ENCODE measurements at places on chromosomes 7 and 10.

GRCh38 chr7:57443567-57443966 lies 6.4 kb upstream of the ZNF716 start:
- no peak for DNase-seq

DNA sequence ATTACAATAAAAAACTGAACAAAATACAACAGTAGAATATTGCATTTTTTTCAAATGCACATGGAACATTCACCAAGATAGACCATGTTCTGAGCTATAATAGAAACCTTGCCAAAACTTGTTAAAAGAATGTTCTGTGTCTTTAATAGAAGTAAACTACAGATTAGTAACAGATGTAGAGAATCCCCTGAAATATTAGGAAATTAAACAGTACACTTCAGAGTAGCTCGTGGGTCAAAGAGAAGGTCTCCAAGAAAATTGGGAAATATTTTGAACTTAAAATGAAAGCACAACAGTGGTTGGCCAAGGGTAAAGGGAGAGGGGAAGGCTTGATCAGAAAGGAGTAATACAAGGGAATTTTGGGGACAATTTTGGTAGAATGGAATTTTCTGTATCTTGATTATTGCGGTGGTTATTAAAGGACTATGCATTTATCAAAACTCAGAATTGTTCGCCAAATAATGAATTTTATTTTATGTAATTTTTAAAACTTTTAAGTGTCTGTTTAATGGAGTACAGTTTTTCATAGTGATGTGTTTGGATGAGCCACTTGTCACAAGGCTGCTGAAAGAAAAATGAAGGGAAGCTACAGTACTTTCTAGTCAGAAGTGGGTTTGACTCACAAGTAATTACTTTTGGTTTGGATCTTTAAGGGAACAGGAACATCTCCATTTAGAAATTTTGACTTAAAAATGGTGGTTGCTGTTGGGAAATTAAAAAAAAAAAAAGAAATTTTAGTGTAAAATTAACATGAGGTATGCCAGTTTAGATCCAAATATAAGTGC lies 10.2 kb downstream of the PLEKHA8 start:
- DNase-seq, result no peak

DNA sequence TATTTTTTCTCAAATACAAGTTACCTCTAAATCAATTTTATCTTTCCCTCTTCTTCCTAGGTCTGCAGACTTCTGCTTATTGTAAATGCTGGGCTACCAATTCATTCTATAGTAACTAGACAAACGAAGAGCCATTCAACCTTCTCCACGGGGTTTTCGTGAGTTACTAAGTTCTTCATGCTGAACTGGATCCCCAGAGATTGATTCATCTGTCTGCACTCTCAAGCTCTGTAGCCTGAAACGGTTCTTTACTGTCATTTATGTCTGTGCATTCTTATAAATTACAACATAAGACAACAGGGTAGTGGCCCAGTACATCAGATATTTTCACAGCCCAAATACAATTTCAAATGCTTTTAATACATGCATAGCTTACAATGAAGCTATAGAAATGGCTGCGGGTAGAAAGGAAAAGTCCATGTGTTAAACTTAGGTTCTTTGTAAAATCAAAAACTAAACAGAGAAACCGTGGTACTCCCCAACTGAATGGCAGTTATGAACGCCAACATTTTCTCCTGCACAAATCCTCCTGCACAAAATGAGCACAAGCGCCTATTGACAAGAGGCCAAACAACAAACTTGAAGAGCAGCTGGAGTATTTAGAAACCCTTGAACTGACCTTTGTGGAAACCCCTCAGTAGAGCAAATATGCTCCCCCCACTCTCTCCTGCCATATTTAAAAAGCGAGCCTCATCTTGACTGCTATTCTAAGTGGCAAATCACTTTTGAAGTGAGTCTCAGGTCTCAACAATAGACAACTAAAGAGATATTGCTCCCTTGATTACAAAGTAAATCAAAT lies 20.7 kb downstream of the LAMB1 start:
- DNase-seq, result no peak

- no peak for DNase-seq
These were observed 179.0 kb downstream of the PRPF18 start for GRCh38 chr10:13765641-13766341.

DNA sequence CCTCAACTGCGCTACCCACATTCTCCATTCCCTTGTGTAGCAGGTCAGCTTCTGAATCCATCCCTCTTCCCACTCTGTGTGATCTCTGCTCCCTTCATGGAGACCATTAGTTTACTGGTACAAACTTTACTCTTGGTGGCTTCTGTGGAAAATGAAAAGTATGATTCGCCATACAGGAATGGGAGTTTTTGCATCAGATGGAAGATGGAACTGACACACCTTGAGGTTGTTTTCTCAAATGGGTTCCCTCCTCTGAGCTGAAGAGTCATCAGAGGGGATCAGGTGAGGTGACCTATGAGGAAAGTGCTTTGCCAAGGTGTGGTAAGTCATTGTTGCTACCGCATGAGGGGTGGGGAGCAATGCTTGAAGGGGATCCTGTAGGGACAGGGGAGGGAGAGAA lies 266.8 kb downstream of the INHBA start:
- no peak for DNase-seq

DNA sequence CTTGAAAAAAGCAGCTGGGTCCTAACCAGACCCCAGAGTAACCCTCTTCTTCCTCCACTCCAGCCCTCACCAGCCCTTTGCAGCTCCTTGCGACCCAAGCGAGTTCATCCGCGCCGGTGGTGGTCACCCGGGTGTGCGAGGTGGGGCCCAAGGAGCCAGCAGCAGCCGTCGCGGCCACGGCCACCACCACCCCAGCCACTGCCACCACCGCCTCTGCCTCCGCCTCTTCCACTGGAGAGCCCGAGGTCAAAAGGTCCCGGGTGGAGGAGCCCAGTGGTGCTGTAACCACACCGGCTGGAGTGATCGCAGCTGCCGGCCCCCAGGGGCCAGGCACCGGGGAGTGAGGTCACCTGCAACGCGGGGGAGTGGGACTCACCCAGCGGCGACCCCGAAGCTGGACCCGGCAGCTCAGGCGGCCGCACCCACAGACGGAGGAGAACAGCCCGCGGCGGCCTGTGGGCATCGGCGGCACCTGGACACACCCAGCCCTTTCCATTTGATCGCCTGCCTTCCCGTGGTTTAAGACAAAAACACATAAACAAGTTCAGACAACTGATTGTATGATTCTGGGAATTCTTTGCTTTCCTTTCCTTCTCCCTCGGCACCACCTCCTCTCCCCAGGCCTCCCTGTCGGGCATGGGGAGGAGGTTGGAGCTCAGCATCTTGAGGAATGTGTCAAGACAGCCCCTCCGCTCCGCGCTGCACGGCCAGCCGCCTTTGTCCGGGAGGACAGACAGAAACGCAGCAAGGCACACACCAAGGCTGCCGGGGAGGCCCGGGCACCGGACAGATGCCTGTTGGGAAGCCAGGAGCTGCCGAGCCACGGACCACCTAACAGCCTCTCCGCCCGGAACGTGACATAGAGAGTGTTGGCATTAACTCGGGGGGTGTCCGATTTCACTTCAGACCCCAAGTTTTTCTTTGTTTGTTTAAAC lies 13.0 kb upstream of the AP5Z1 start:
- DNase-seq, result no peak

DNA sequence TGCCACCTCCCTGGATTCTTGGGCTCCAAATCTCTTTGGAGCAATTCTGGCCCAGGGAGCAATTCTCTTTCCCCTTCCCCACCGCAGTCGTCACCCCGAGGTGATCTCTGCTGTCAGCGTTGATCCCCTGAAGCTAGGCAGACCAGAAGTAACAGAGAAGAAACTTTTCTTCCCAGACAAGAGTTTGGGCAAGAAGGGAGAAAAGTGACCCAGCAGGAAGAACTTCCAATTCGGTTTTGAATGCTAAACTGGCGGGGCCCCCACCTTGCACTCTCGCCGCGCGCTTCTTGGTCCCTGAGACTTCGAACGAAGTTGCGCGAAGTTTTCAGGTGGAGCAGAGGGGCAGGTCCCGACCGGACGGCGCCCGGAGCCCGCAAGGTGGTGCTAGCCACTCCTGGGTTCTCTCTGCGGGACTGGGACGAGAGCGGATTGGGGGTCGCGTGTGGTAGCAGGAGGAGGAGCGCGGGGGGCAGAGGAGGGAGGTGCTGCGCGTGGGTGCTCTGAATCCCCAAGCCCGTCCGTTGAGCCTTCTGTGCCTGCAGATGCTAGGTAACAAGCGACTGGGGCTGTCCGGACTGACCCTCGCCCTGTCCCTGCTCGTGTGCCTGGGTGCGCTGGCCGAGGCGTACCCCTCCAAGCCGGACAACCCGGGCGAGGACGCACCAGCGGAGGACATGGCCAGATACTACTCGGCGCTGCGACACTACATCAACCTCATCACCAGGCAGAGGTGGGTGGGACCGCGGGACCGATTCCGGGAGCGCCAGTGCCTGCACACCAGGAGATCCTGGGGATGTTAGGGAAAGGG lies 913 bp downstream of the NPY start:
- no peak for DNase-seq

GRCh38 chr7:2141021-2141410 lies 91.7 kb downstream of the MAD1L1 start:
- no peak for DNase-seq

DNA sequence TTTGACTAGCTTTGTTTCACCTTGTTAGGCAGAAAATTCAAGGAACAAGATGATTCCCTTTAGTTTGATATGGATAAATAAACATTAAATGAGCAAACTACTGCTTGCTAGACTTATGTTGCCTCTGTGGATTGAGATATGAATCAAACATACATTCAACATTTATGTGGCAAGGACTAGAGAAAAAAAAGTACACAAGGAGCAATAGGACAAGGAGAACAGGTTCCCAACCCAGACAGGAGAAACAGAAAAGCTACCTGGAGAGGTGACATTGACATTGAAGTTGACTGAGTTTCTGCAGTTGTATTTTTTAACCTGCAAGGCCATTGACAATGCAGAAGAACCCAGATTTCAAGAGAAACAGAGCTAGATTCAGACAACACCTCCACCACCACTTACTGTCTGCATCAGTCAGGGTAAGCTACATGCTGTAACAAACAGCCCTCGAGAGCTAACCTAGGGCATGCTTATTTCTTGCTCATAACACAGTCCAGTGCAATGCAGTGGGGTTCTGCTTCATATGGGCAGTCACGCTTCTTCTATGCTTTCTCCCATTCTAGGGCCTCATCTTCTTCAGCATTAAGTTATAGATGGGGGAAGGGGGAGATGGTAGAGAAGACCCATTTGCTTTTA lies 180.9 kb upstream of the LYZL1 start:
- no peak for DNase-seq

DNA sequence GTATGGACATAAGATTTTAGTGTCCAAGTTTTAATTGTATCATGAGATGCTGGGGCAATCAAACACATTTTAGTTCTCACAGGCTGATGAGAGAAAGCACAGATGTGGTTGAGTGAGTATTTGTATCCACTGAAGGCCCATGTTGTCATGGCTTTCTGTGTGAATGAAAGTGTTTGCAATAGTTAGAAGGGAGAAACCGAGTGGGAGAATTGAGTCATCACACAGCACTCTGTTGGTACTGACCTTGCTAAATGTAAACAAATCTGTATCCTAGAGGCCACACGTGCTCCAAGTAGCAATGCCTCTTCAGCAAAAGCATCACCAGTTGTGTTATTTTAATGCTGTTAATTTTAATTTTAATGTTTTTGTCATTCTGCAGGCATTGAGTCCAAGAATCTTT lies 121.2 kb downstream of the EMX2 start:
- no peak for DNase-seq

DNA sequence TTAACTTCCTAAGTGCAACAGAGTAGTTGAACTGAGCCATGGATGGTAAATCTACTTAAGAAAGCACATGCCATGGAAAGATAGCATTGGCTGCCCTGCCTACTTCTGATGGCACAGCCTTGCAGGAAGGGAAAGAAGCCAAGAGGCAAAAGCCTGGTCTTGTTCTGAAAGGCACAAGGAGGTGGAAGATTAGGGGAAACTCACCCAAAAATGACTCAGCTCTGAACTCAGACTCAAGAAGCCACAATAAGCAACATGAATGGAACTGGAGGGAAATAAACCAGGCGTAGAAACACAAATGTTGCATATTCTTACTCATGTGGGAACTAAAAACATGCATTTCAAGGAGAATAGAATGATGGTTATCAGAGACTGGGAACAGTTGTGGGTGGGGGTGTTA lies 20.8 kb upstream of the ALOX5 start:
- no peak for DNase-seq

- no peak for DNase-seq
These were observed 2.4 kb upstream of the GRID1 start for GRCh38 chr10:86368987-86369386.

- DNase-seq, result no peak
These were observed 189.9 kb downstream of the PPP1R9A start for GRCh38 chr7:95097291-95097690.

DNA sequence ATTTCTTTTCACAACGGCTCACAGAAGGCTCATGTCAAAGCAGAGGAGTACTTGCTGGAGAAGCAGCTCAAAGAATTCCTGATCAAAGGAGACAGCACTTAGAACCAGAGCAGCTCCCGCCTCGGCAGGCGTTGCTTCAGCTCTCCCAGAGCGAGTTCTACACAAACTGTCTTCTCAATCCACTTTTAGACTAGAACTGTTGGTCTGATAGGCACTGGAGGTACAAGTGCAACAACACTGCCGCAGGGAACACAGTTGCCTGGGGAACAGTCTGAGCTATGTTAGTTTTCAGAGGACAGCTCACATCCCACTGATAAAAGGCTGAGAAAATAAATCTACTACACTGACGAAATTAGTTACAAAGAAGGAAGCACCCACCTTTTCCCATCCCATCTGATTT lies 35.4 kb downstream of the CYTH3 start:
- no peak for DNase-seq

DNA sequence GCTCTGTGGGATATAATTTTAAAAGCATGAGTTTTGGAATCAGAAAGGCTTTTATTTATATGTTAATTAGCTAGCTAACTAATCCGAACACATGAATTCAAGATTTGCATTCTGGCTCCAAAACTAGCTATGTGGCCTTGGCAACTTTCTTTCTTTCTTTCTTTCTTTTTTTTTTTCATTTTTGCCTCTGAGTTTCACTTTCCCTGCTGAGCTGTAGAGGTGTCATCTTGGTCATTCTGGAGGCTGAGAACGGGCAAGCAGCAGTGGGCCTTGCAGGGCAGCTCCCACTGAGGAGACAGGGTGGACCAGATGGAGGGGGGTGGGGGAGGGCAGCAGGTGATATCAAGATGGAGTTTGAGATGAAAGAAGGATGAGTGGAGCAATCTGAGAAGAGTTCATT lies 24.8 kb upstream of the SFMBT2 start:
- no peak for DNase-seq
